ENCODE measurements at places on chromosomes 5 and 9.
A peak's percentile ranks its signal among the peaks of the same experiment; 100 is the strongest.

GRCh38 chr5:112005623-112005930, 248.6 kb upstream of the NREP start:
- DNase-seq, result peak; percentile 93

DNA sequence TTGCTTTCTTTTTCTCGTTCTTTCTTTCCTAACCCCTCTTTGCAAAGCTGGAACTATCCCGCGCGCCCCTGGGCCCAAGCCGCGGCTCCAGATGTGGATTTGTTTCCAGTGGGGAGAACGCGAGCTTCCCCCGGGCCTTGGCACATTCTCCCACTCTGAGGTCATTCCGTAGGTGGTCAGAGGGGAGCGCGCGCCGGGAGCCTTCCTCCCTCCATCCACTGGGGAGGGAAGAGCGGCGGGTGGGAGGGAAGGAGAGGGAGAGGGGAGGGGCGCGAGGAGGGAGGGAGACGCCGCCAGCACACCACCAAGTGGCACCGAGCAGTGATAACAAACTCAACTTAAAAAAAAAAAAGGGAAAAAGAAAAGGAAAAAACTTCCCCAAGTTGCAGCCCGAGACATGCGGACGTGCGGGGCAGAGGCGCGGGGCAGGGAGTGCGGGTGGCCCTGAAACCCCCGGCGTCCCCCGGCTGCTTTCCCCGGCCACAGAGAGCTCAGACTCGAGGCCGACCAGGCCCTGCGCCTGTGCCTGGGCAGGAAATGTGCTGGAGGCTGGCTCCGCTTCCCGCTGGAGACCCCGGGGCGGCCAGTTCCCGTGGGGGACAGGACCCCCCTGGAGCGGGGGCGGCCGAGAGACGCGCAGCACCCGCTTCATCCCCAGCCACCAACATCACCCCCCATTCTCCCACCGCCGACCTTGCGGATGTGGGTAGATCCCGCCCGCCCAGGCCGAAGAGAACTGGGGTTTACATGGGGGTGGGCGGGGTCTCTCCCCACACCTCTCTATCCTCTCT, 3.1 kb downstream of the IER5L start:
- DNase-seq, result peak; percentile 97

DNA sequence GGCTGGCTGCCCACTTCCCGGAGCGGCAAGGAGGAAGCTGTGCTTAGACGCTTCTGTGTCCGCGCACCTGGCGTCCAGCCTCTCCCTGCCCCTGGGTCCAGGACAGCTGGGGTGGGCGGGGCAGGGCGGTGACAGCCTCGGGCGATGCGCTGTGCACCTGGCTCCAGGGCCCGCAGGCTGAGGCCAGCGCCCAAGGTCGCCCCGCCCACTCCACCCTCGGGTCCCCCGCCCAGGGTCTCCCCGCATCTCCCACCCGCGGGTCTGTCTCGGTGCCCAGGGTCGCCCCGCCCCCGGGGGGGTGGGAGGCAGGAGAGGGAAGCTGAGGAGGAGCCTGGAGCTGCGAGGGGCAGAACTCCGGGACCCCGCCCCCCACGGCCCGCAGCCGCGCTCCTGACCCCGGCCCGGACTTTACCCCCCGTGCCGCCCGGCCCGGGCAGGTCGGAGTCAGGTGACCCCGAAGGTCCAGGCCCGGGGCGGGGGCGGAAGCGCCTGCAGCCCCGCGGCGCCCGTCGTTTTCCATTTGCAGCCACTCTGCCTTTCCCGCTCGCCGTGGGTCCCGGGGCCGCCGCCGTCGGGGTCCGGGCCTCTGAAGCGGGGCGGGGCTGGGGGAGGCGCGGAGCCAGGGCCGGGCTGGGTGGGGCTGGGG, at the start of gene ENTPD8:
Gene ENTPD8, minus strand, starts transcription at position 69 of the 646 bp plus-strand sequence. CDS start 3,072 bp downstream, outside the sequence.
- DNase-seq, result no peak

DNA sequence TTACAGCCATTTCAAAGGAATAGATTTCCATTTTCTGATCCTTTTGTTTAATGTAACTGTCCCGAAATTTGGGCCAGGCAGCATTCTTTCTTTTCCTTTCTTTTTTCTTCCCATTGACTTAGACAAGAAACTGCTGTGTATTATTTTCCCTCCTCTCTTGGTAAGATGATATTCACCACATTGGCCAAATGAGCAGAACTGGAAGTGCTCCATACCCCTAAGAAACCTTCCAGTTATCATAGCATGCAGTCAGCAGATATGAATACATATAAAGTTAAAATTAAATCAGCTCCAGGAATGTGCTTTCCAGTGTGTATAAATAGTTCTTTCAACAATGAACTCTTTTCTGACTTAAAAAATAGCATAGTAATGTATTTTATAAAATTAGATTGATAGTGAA, 168.5 kb upstream of the GAS1 start:
- DNase-seq, result no peak

DNA sequence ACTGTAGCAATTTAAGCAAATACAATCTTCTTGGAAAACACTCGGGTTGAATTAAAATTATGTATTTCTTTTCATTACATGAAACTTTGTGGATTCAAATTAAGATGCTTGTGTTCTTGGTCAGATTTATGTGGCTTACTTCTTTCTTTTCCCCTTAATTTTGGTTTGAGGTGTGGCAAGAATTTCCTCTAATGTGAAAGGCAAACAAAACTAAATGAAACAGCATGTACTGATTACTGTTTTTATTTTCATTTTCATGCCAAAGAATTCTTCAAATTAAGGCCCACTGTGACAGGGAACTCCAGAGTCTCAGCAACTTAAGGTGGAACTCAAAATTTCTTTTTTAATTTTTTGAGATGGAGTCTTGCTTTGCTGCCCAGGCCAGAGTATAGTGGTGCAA, at the start of gene OMD:
Gene OMD, minus strand, starts transcription at position 132 of the 400 bp plus-strand sequence. CDS start 6,913 bp downstream, outside the sequence.
- DNase-seq, result peak; percentile 88

DNA sequence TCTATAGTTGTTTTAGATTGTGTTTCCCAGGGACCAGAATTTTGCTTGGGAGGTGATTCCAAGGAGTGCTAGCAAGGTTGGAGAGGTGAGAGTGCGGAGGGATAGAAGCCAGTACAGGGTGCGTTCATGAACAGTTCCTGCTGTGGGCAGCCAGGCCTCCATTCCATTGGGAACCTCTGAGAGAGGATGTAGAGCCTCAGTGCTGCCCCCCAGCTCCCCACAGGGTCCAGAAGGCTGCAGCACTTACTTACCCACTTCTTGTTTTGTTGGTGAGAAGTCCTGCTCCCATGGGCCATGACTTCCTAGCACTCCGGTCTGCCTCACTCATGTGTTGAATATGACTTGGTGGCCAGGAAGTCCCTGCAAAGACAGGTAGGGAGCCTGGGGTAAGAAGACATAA, 128.2 kb upstream of the GAS1 start:
- no peak for DNase-seq

DNA sequence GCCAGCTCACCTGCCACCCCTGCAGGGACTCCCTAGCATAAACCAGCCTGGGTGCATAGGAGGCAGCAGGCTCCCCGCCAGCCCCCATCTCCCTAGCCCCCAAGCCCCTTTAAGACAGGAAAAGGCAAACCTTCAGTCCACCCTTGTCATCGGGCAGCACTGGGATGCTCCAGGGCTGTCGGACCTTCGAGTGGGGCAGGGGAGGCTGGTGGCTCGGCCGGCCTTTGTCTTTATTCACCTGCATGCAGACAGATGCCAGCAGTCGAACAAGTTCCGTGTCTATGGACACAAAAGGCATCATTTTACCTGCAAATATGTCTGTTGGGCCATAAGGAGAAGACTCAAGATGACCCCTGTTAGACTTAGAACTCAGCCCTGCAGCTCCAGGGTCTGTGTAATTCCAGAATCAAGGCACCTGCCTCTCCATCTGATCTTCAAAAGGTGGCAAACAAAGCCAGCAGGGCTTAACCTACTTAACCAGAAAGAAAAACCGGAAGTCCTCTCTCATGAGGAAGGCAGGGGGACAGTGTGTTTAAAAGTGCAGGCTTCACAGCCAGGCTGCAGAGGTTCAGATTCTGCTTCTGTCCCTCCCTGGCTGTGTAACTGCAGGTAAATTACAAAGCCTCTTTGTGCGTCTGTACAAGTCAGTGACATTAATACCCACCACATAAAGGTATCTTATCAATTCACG, 16.2 kb downstream of the ANKS6 start:
- no peak for DNase-seq

Data from AG10803 (cell line).